ENCODE measurements at places on chromosomes 3 and 15. TPM values are rescaled to one million over a fixed set of nuclear protein-coding genes. Genes with fewer than 3 reads are reported as not detected.

DNA sequence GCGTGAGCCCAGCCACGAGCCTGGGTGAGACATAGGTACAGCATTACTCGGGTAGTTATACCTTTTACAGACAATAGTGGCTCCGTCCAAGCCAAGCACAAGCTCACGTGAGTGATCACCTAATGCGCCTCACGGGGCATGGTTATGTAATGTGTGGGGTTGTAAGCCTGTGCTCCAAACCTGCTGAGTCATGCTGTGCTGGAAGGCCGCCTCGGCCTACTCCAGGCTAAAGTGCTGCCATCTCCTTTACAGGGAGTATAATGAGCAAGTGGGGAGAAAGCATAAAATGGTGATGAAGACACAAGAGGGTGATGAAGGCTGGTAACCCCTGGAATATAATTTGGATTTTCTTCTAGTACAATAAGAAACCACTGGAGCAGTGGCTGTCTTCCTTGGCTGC lies 175.8 kb upstream of the STT3B start:
- DNase-seq: no peak

- DNase-seq: no peak
Observed at GRCh38 chr3:172369590-172370259, 78.5 kb downstream of the GHSR start.

C3orf49 gene
- 0.20 TPM for polyA plus RNA-seq

GRCh38 chr3:133895208-133896001 lies at the start of gene RAB6B:
Gene RAB6B (minus strand): TSS chr3:133895882. CDS start chr3:133895466, 416 bp downstream.
- peak; percentile 55 for DNase-seq

GRCh38 chr3:16307832-16308531 lies 43.0 kb downstream of the OXNAD1 start:
- DNase-seq: no peak

SNAP23 gene
- polyA plus RNA-seq: 118 TPM

DNA sequence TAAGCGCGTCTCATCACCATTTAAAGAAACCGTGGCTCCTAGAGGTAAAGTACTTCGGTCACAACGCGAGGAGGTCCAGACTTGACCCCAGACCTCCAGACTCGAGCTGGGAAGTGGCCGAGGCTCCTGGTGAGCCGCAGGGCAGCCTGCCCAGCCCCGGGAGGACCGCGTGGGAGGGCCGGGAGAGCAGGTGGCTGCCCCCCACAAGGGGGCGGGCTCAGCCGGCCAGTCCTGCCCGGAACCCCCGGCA lies at the start of gene SLC27A2:
Gene SLC27A2 (plus strand): TSS at position 228 of the 250 bp plus-strand sequence. CDS start 232 bp downstream, outside the sequence.
- DNase-seq: no peak
